Left cardiac atrium (tissue), 4 donors: ENCODE measurements at places on chromosomes 1 and 21. TPM values are rescaled to one million over a fixed set of nuclear protein-coding genes. Genes with fewer than 3 reads are reported as not detected.

DNA sequence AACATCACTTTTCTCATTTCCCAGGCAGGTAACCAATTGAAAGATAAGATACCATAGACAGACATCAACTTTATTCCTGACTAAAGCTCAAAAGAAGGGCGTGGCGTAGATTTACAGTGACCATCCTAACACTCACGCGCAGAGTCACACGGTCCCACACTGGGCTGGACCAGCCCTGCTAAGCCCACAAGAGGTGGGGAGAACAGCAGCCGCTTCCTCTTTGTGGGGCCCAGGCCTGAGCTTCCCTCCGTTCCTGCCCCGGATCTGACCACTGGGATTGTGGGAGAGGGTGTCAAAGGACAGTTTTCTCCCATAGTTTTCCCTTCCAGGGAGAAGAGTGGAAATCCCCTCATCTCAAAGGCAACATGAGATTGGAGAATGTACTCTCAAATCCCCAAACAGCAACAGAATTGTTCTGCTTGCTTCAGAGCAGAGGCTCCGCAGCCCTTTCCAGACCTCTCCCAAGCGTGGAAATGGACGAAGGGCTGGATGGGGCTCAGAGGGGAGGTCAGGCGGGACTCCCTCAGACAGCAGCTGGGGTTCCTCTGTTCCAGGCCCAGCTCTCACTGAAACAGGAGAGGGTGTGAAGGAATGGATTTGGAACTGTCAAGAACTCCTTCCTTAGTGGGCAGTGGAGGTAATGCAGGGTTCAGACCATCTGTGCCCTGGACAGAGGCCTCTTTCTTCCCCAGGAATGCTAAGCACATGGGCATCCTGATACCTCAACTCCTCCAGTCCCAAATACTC lies 33.7 kb downstream of the L1TD1 start:
- no peak for DNase-seq

GRCh38 chr1:154744352-154745035 lies 125.6 kb downstream of the KCNN3 start:
- no peak for DNase-seq

GRCh38 chr1:160744852-160745520 lies 5.9 kb downstream of the SLAMF7 start:
- no peak for DNase-seq

Gene FAM43B
- total RNA-seq = 3.3 TPM

- DNase-seq = no peak
Observed at GRCh38 chr1:162014202-162014601, 9.5 kb downstream of the OLFML2B start.

- DNase-seq = no peak
Observed at GRCh38 chr1:162193221-162193620, 123.7 kb downstream of the NOS1AP start.

Gene FAM177B
- not detected for total RNA-seq

DNA sequence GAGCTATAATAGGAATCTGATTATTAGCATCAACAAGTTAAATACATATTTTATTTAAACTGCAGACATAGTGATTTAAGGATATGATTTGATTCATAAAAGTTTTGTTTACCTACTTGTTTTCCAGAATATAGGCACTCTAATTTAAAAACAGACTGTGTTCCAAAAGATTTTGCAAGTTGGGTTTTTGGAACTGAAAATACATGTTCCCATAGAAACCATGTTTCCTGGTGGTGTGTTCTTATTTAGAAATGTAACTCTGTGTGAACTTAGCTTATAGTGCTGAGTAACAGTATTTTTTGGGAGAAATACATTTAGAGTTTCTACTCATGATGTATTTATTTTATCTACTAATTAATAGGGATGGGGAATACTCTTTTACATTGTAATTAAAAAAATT lies 21.8 kb downstream of the USP25 start:
- no peak for DNase-seq

Gene TCHH
- 0.03 TPM for total RNA-seq

Gene PLEKHN1
- 0.38 TPM for total RNA-seq
